RPMI8226 (cell line): ENCODE measurements at places on chromosomes 3 and 15.
A peak's percentile ranks its signal among the peaks of the same experiment; 100 is the strongest.

DNA sequence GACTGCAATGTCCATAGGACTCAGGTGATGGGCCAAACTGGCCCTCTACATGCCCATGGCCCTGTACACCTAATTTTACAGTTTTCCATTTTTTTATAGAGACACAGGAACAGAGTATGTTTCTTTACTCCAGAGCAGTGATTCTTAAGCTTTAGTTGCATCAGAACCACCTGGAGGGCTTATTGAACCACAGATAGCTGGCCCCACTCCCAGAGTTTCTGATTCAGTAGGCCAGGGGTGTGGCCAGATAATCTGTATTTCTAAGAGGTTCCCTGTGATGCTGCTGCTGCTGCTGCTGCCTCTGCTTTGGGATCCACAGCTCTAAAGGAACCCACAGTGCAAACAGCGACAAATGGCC lies 5.1 kb downstream of the RBP1 start:
- peak; percentile 41 for DNase-seq

GRCh38 chr15:77168141-77168540 lies 97.2 kb upstream of the TSPAN3 start:
- DNase-seq, result no peak

GRCh38 chr15:40582726-40583246 lies 11.3 kb upstream of the KNL1 start:
- DNase-seq, result no peak

GRCh38 chr15:66498501-66499386 lies 1.2 kb upstream of the SNAPC5 start:
- peak; percentile 46 for DNase-seq

GRCh38 chr15:68897016-68897415 lies 33.3 kb upstream of the SPESP1 start:
- DNase-seq, result no peak

GRCh38 chr15:51244423-51244869 lies 94.0 kb downstream of the CYP19A1 start:
- peak; percentile 67 for DNase-seq

DNA sequence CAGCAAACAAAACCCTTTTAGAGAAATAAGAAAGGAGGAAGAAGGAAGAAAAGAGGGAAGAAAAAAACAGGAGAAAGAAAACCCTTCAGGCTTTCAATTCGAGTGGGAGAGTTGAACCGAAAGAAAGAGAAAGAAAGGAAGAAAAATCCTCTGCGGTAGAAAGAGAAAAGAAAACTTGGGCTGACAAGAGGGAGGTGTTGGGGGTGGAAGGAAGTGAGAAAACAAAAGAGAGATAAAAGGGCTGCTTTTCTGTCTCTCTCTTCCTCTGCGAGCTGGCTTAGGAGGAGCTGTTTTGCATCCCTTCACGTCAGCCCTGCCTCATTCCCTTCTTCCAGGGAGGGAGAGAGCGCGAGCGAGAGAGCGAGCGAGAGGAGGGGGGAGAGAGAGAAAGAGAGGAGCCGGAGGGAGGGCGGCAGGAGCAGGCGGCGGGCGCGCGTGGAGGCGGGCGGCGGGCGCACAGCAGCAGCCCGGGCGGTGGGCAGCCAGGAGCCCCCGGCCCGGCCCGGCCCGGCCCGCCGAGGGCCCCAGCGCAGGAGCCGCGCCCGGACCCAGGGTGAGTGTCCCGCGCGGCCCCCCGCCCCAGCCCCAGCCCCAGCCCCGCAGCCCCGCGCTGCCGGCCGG lies at the start of gene ZNF710:
TSS of gene ZNF710 (plus strand) at position 263 of the 621 bp plus-strand sequence. CDS start 65,814 bp downstream, outside the sequence.
- DNase-seq, result peak; percentile 64

- no peak for DNase-seq
Observed at GRCh38 chr15:43484455-43484854, 8.5 kb downstream of the TP53BP1 start.

- no peak for DNase-seq
Observed at GRCh38 chr3:53885239-53885638, 3.3 kb upstream of the ACTR8 start.

DNA sequence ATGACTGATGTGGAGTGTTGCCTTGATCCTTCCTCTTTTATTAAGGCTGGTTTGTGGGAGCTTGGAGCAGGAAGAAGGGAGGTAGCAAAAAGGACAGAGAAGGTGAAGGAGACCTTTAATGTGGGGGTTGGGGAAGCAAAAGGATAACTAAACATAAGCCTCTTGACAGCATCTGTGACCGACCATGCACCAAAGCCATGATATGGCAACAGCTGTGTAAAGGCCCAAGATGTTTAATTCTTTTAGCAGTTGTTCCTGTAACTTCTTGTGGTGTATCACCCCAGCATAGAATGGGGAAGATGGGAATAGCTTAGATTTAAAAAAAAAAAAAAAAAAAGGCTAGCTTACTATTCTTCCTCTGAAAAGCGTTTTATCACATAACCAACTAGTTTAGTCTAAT lies 194.7 kb downstream of the KLHL25 start:
- DNase-seq, result no peak

GRCh38 chr3:104040896-104041295 lies 1325.8 kb upstream of the ALCAM start:
- no peak for DNase-seq

DNA sequence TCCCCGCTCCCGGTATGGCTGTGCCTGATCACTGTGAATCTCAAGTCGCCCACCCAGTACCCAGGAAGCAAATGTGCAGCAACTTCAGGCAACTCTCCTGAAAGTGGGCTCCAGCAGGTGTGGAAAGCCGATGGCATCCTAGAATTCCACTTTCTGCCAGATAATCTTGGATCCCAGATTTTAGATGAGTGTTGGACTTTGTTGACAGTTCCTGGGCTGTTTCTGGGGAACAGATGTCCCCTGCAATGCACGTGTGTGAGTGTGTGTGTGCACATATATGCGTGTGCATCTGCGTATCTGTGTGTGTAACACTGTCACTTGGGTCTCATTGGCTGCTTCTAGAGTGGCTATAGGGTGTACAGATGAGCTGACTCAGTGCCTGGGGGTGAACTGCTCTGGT lies 59.0 kb downstream of the FEM1B start:
- no peak for DNase-seq

DNA sequence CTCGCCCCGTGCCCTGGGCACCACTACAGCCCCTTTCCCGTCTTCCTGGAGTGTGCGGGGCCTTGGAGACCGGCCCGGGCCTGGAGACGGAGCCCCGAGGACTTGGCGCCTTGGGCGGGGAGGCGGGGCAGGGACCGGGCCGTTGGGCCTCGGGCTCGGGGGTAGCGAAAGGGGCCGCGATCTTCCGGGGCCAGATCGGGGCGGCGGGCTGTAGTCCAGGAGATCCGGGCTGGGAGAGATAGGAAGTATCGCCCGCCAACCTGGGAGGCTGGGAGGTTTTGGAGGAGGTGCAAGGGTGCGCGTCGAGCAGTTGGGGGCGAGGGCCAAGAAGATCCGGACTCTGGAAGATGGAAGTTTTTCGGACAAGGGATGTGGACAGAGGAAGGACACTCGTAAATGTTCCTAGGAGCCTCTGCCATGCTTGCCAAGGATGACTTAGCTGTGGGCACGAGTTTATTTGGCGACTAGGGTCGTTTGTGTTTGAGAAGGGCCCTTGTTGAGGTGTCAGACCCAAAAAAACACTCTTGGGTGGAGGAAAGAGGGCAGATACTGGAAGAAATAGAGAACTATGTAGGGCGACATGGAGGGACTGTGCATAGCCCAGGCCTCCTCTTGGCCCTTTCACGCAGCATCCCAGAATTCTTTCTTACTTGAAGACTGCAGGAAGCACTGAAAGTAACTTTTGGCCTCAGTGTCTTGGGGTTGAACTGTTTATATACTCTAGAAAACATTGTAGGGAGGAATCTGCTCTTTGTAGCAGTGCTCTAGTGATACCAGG lies 712 bp downstream of the RTF1 start:
- peak; percentile 33 for DNase-seq

DNA sequence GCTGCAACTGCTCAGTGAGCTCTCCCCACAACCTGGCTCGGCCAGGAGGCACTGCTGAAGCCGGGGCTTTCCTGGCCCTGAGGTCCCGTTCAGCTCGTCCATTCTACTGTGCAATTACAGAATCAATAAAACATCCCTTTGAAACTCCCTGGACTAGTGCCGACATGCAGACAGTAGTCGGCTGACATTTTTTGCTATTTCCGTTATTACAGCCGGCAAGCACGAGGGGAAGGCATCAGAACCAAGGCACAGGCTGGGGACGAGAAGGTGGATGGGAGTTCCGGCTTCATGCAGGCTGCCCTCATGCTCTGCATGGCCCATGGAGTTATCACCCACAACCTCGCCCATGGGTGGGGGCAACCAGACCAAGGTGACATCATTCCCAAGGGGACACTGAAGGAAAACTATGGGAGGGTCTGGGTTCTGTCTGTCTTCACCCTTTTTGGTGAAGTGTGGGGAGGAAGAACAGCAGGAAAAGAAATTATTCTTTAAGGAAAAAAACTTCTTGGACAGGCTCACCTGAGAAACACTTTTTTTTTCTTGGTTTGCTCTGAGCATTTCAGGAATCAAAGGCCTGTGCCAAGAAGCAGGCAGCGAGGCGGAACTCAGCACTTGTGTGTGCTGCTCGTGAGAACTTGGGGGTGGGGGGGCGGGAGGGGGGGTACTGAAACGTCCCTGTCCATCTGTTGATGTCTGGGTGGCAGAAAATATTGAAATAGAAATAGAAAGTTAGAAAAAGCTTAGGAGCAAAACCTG lies 154.5 kb downstream of the FOXP1 start:
- no peak for DNase-seq

DNA sequence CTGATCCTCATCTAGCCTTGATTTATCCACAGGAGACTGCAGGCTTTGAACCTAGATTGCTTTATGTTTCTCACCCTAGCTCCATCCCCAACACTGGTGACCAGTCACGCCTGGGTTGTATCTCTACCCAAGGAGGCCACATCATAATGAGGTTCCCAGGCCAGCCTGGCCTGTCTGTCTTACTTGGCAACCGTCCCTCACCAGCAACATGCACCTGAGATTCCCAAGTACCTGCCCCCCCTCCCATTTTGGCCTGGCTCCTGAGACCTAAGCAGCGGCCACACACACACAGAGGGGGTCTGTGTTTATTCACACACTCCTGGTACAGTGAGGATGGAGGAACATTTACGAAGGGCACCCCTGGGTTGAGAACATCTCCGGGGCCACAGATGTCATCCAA lies 2.4 kb downstream of the CAMK2N2 start:
- no peak for DNase-seq

DNA sequence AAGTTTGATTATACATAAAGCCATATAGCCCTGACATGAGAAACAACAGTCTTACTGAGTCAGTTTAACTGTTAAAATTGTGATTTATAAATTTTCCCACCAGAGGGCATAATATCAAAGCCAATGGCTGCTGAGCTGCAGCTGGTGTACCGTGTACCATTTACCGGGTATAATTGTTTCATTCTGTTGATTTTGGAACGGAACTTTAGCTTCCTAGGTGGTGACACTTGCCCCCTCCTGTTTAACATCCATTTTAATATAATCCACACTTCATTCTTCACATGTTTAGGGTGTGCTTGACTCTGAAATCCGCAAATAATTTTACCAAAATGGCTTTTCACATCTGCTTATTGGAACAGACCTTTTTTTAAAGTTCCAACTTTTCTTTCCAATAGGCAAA lies 72.8 kb downstream of the SLC9A9 start:
- peak; percentile 70 for DNase-seq

DNA sequence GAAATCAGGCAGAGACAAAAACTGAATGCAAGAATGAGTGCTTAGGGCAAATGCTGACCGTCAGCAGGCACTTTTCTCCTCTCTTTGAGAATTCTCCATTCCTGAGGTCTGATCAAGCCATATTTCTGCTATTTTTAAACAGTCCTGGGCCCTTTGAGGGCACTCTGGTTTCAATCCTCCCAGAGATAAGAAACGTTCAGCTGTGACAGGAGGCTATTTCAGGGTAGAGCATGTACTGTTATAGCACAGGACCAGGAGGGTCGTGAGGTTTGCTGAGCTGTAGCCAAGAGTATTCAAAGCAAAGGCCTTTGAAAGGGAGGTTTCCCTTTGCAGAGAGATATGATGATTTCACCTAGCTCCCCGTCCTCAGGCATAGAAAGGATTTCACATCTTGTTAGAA lies 39.6 kb upstream of the PDZRN3 start:
- no peak for DNase-seq

DNA sequence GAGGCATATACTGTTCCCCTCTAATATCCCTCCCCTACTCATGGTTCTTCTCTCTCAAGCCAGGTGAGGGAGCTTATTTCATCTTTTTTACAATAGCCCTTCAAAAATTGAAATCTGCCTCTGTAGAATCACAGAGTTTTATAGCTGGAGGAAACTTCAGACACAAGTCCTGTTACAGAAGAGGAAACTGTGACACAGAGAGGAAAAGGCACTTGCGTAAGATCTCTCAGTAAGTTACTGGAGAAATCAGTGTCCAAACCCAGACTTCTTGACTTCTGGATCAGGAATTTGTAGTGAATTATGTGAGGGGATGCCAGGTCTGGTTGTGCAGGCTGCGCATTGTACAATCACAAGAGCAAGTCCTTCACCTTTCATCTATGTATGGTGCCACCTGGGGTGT lies 4.6 kb downstream of the FGD5 start:
- DNase-seq, result no peak

GRCh38 chr3:108897883-108898282 lies 55.8 kb downstream of the GUCA1C start:
- no peak for DNase-seq

DNA sequence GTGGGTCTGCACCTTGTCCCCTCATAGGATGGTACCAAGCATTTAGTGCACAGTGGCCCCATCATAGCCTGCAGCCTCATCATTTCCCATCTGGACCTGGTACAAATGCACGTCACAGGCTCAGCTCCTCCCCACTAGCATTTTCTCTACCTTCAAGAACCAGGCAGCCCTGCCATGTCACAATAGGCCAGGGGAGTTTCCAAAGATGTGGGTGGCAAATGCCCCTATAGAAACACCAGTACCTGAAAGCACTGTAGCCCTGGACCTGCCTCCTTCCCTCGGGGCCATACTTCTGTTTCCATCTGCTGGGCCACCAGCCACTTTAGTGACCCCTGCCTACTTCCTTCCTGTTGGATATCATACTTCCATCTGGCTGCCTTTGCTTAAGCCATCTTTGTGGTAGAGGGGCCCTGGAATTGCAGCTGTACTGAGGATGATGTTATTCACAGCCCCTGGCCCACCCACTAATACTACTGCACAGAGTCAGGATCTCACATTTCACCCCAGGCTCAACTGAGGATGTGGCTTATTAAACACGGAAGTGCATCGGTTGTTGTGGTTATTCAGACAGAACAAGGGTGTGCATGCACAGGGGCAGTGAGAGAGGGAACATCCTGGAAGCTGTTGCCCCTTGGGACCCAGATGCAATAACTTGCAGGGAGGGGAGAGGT lies 3.8 kb downstream of the TCTA start:
- DNase-seq, result no peak

DNA sequence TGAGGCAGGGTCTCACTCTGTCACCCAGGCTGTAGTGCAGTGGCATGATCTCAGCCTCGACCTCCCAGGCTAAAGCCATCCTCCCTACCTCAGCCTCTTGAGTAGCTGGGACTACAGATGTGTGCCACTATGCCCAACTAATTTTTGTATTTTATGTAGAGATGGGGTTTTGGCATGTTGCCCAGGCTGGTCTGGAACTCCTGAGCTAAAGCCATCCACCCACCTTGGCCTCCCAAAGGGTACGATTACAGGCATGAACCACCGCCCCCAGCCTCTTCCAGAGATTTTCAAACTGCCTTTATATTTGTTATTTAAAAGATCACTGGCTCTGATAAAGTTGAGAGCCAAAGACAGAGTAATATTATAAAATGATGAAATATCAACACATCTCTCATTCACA lies 37.3 kb downstream of the BSN start:
- DNase-seq, result no peak
